ENCODE measurements at places on chromosomes 11 and 22. TPM values are rescaled to one million over a fixed set of nuclear protein-coding genes. Genes with fewer than 3 reads are reported as not detected.

GRCh38 chr11:59706518-59707285, 6.9 kb downstream of the OR10V1 start:
- peak; percentile 44 for DNase-seq

DNA sequence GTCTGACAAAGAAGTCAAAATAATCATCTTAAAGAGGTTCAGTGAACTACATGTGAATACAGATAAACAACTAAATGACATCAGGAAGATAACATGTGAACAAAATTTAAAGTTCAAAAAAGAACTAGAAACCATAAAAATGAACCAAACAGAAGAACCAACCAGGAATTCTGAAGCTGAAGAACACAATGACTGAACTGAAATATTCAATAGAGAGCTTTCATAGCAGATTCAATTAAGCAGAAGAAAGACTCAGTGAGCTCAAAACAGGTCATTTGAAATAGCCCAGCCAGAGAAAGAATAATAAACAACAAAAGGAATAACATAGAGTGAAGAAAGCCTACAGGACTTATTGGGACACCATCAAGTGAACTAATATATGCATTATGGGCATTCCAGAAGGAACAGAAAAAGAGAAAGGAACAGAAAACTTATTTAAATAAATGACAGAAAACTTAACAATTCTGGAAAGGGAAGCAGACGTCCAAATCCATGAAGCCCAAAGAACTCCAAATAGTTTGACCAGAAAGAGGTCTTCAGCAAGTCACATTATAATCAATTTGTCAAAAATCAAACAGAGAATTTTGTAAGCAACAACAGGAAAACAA, 11.0 kb upstream of the SLC36A4 start:
- no peak for DNase-seq

GRCh38 chr22:25085156-25085555, 114.5 kb upstream of the CRYBB3 start:
- no peak for DNase-seq

DNA sequence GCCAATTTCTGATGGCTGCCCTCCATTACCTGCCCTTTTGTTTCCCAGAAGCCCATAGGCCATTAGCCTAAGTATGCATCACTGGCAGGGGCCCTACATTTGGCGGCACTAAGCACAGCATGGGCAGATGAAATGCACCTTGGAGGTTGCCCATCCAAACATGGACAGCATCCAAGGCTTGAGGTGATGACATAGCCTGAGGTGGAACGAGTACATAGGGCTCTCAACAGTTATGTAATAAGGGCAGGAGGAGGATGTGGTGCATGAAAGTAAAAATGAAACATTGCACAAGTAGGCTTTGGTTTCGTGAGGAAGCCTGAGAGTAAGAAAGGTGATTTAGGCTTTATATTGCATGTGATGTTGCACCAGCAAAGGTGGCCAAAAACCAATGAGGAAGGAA, 148.1 kb downstream of the FAM76B start:
- DNase-seq, result peak; percentile 71

GRCh38 chr11:102611291-102611690, 13.8 kb downstream of the MMP20 start:
- no peak for DNase-seq

The FOSL1 gene
- total RNA-seq, result 124 TPM

The HOATZ gene
- not detected for total RNA-seq

- DNase-seq, result no peak
Measured at GRCh38 chr22:47549741-47550340, 787.4 kb downstream of the TBC1D22A start.

- DNase-seq, result no peak
Measured at GRCh38 chr11:35155677-35156076, 16.7 kb downstream of the CD44 start.

The SLC22A12 gene
- not detected for total RNA-seq

The KRTAP5-1 gene
- total RNA-seq, result not detected

- no peak for DNase-seq
Measured at GRCh38 chr11:121844016-121844415, 272.0 kb downstream of the BLID start.

DNA sequence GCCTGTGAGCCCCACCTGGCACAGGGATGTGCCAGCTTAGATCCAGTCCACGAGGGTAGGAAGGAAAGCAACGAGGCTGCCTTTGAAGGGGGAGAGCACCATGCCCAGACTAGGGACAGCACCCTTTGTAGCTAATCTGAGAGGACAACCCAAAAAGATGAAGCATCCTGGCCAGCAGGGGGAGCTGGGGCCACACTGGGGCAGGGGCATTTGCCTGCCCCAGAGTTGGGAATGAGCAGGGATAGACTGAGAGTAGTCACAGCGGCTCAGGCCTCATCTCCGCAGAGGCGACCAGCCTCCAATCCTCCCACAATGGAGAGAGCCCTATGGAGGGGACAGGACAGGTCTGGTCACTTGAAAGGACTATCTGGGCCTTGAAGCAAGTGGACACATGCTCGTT, 16.4 kb downstream of the LMO1 start:
- DNase-seq, result peak; percentile 41

DNA sequence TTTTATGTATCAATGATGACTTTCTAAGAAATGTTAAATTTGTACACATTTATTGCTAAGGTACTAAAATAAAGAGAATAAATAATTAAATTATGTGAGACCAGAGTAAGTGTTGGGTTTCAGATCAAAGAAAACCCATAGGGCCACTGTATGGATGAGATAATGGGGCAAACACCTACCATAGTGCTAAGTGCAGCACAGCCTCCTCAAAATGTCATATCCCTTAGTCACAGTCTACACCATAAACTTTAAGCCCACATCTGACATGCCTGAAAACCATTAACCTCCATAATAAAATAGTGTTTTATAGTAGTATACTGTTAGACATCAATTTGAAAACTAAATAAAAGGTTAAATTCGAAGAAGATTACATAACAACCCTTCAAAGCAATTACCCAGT, 37.5 kb downstream of the SESN3 start:
- no peak for DNase-seq

- peak; percentile 45 for DNase-seq
Measured at GRCh38 chr11:70129051-70129592, 51.0 kb downstream of the ANO1 start.

The OVOL1 gene
- total RNA-seq, result not detected

The RCN1 gene
- 158 TPM for total RNA-seq

- peak; percentile 63 for DNase-seq
Measured at GRCh38 chr11:86990515-86990914, 35.3 kb upstream of the FZD4 start.

GRCh38 chr11:76588455-76589325, 81.9 kb downstream of the LRRC32 start:
- no peak for DNase-seq

All from MCF 10A (cell line).